ENCODE measurements at places on chromosomes 2 and 18.

DNA sequence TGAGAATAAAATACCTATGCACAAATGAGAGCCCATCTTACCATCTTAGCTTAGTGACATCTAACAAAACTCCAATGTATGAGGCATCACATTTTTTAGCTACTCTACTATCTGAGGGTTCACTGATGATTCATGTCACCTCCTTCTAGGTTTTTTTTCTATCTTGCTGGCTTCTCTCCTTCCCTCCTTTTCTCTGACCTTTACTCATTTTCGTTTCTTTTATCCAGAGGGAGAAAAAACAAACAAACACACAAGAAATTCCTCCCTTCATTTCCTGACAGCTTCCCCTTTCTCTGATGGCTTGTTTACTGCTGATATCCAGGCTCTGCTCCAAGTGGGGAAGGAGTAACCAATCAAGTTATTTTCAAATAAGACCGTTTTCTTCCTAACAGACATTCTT, 115.1 kb downstream of the UBE2E3 start:
- DNase-seq: no peak

DNA sequence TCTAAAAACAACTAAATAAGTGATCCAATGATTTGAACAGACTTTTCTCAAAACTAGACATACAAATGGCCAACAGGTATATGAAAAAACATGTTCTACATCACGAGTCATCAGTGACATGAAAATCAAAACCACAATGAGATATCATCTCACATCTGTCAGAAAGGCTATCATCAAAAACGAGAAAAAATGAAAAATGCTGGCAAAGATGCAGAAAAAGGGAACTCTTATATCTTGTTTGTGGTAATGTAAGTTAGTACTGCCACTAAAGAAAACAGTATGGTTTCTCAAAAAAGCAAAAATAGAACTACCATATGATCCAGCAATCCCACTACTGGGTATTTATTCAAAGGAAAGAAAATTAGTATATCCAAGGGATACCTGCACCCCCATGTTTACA, 255.3 kb upstream of the FBXO11 start:
- no peak for DNase-seq

- DNase-seq: no peak
These were observed 5.3 kb upstream of the REG1A start for GRCh38 chr2:79114797-79115494.

DNA sequence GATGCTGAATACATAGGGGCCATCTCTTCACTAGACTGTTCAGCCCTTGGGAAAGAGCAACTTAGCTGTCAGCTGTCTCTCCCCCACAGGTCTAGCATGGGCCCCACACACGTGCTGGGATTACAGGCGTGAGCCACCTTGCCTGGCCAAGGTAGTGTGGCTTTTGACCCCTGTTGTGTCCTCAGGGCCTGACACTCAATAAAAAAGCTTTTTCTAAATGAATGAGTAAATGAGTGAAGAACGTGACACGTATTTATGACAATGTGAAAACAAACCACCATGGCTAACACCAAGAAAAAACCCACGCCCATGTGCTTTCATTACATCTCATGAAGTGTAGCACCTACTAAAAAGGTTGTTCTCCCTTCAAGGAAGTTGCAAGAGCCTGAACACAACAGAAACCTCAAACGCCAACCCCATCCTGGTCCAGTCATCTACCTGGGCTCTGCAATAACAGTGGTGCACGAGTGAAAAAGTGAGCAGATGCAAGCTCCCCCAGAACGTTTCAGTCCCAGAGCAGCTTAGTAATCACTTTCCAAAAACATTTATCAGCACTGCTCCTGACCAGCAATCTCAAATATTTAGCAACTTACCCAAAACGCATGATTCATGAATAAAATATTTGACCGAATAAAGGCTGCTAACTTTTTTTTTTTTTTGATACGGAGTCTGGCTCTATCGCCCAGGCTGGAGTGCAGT, 3.4 kb downstream of the WDFY1 start:
- no peak for DNase-seq

- DNase-seq: no peak
These were observed 29.9 kb downstream of the GPC1 start for GRCh38 chr2:240465268-240465764.

DNA sequence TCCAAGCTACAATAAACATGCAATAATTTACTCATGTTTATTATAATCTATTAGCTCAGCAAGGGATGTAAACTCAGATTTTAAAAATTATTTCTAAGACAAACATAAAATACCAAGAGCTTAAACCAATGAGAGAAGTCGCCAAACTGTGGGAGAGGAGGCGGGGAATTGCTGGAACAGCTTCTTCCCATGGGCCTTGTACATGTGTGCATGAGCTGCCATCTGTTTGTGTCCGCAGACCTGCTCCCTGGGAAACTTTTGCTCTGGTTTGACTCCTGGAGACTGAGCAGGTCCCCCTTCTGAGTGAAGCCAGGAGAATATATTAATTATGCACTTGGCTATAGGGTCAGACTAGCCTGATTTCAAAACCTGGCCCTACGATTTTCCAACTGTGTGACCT, 655.9 kb upstream of the SOX11 start:
- no peak for DNase-seq

DNA sequence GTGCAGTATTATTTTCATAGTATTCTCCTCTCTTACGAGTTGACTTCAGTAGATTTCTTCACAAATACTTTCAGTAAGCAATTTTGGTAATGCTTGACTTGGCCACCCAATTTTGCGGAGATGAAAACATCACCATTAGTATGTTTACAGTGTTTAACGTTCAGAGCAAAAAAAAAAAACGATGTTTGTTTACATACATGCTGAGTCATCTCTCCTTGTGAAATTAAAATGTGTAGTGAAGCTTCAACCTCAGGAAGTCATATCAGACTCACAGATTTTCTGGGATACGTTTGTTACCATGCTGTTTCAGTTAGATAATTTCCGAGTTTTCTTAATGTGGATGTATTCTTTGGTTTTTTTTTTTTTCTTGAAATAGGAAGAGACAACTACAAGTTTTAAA, 100.1 kb downstream of the CTNNA2 start:
- no peak for DNase-seq

- DNase-seq: no peak
These were observed 34.2 kb upstream of the ACTR2 start for GRCh38 chr2:65193446-65193845.
